ENCODE measurements at places on chromosomes 2 and 18.

- DNase-seq: no peak
Measured at GRCh38 chr2:176558574-176559140, 289.4 kb downstream of the MTX2 start.

GRCh38 chr2:42117923-42118753 is 51.0 kb upstream of the EML4 start:
- DNase-seq: no peak

DNA sequence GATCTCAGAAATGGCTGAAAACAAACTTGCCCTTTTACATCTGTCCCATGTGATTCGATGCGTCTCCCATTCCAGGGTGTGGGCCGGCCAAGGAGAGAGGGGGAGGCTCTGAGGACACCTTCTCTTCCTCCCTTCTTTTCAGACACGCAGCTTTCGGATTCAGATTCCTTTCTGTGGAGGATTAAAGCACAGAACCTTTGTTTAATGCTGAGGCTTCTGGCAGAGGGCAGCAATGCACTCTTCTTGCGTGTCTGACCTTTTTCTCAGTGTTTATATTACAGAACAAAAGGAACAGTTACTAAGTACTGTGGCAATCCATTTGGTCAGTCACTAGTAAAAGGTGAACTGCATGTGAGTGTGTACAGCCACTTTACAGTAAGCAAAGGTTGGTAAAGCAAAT is 268.9 kb upstream of the CCDC68 start:
- DNase-seq: no peak

DNA sequence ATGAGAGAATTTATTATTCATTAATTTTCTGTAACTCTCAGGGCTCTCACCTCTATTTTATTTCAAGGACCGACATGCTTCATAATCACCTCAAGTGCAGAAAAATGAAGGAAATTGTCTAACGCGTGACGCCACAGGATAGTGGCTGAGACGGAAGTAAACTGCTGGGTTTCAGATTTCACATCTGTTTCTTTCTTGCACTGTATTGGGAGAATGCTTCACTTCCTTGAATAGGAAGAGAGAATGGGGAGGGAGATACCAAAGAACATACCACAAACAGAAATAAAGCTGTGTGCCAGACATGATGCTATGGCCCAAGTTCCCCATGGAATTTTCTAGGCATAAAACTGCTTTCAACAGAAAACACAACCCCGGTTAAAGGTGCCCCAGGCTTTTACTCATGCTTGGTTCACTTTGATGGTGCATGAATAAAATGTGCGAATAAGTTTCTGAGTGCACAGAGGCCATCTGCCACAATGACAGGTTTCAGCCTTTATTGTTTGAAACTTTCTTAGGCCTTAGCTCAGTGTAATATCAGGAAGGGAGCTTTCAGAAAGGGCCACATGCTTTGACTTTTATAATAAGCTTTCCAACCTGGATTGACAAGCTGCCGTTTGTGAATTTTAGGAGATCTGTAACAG is 1116.4 kb downstream of the SOCS6 start:
- no peak for DNase-seq

DNA sequence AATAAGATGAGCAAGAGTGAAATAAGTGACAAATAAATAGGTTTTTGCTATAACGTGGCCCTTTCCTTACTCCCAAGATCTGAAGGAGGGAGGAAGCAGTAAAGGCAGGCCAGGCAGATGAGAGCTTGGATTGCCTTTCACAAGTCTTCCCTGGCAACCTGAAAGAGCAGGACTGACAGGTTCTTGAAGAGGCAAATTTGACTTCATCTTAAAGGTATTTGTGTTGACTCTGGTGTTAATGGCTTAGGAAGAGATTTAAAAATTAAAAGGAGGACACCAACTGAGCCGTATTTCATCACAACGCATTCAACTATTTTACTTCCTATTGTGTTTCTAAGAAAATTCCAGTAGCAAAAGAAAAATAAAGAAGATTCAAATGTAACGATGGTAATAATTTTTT is 3.2 kb downstream of the STRN start:
- no peak for DNase-seq

DNA sequence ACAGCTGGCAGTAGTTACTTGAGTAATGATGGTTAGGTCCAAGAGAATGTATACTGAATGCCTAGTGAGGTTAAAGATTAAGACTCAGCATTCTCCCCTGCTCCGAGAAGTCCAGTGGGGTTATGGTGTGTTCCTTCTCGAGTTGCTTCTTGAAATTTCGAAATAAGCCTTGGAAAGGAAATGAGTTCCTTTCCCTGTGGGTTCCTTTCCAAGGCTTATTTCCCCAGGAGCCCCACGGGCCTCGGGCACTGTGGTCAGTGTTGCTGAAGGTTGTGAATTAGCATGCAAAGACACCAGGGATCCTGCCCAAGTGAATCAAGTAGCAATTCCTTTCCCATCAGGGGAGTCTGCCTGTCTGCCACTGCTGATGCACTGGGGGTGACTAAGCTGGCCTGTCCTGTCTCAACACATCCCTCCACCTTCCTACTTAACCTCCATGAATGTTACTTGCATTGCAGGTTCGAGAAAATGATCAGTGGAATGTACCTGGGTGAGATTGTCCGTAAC is 53.6 kb downstream of the HK2 start:
- DNase-seq: no peak

DNA sequence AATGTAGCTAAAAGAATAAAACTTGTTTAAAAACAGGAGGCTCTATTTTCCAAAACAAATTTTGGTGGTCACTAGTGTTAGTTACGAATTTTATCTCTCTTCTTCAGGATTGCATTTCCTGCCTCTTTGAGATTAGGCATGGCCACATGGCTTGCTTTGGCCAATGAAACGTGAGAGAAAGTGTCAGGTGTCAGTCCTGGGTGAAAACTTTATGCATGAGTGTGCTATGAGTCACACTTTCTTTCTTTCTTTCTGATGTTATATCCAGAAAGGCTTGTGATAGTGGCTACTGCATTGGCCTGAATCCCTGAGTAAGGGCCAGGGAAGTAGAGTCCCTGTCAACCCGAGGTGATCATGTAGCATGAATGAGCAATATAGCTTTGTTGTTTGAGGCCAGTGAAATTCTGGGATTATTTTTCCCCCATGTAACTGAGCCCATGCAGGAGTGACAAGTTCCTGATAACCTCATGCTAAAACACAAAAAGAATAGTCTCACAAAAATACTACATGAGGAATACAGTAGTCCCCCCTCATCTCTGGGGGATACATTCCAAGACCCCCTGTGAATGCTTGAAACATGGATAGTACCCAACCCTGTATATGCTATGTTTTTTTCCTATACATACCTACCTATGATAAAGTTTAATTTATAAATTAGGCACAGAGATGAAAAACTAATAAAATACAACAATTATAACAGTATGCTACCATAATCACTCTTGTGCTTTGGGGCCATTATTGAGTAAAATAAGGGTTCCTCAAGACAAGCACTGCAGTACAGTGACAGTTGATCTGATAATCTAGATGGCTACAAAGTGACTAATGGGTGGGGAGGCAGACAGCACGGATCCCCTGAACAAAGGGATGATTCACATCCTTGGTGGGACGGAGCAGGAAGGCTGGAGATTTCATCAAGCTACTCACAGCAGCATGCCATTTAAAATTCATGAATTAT is 109.5 kb downstream of the CDC42EP3 start:
- peak; percentile 18 for DNase-seq

GRCh38 chr2:7559791-7560190 is 642.6 kb downstream of the RNF144A start:
- DNase-seq: no peak

- DNase-seq: no peak
Measured at GRCh38 chr2:225337183-225337582, 62.3 kb upstream of the NYAP2 start.

GRCh38 chr2:127857265-127857808 is 618 bp downstream of the POLR2D start:
- DNase-seq: peak; percentile 37

GRCh38 chr2:128798502-128799283 is 480.0 kb upstream of the HS6ST1 start:
- no peak for DNase-seq

DNA sequence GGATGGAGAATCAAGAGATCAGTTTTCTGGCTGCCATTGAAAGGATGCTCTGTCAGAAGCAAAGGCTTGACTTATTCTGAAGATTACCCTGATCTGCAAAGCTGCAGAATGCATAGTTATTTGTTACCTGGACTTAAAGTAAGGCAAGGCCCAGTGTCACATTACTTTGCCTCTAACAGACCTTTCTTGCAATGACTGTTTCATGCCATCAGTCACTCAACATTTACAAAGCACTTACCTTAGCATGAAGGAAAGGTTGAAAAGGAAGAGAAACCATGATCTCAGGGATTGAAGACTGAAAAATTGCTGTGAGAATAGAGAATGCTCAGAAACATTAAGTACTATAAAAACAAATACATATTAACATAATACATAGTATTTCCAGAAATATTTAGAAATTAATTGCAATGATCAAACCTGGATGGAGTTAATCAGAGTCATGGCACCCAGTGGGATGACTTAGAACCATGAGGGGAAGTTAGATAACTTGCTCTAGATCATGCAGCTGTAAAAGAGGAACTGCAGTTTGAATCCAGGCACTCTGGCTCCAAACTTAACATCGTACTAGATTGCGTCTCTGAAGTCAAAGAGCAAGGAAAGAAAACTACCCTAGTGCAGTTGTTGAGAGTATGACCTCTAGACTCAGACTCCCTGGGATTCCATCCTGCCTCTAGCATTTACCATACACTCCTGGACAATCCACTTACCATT is 26.5 kb upstream of the FAM117B start:
- DNase-seq: no peak

- DNase-seq: no peak
Measured at GRCh38 chr18:37378336-37379010, 187.1 kb downstream of the CELF4 start.

- no peak for DNase-seq
Measured at GRCh38 chr2:206614811-206615210, 27.5 kb upstream of the FAM237A start.
